Aorta (tissue), 5 donors: ENCODE measurements at places on chromosomes 12 and 14.
A peak's percentile ranks its signal among the peaks of the same experiment; 100 is the strongest.

DNA sequence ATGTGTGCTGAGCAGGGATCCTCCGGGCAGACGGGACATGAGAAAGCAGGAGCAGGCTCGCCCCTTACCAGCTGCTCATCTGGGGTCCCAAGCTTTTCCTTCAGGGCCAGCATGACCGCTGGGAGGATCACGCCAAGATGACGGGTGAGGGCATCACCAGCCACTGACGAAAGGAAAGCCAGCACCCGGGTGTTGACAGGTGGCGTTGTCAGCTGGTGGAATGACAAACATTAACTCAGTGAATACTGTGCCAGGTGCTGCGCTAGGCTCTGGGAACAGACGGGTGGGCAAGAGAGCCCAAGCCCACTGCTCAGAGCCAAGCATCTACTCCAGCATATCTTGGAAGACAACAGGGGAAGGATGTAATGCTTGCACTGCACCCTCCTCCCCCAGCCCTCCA, 21.3 kb upstream of the RAB35 start:
- DNase-seq = no peak

- no peak for DNase-seq
Measured at GRCh38 chr12:117356048-117356447, 5.4 kb downstream of the NOS1 start.

DNA sequence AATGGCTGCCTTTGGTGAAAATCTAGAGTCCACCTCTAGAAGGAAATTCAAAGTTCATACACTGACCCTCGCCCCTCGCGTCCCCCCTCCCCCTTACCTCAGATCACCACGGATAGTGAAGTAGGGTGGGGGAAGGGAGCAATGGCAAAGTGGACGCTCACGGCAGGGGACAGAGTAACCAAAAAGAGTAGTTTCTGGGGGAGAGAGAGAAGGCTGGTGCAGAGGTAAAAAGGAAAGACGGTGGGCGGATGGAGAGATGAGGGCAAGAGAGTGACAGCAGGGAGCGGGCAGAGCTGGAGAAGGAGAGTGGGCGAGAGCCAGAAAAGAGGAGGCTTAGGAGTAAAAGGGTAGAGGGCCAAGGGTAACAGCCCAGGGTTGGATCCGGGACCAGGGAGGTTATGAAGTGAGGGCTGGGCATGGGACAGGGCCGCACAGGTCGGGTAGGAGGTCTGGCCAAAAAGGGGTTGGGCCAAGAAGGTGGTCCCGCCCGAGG, 423 bp downstream of the ALDH6A1 start:
- no peak for DNase-seq

GRCh38 chr14:23421594-23421993, 13.5 kb upstream of the MYH6 start:
- DNase-seq = no peak

- DNase-seq = no peak
Measured at GRCh38 chr12:47234576-47235141, 154.9 kb upstream of the AMIGO2 start.

DNA sequence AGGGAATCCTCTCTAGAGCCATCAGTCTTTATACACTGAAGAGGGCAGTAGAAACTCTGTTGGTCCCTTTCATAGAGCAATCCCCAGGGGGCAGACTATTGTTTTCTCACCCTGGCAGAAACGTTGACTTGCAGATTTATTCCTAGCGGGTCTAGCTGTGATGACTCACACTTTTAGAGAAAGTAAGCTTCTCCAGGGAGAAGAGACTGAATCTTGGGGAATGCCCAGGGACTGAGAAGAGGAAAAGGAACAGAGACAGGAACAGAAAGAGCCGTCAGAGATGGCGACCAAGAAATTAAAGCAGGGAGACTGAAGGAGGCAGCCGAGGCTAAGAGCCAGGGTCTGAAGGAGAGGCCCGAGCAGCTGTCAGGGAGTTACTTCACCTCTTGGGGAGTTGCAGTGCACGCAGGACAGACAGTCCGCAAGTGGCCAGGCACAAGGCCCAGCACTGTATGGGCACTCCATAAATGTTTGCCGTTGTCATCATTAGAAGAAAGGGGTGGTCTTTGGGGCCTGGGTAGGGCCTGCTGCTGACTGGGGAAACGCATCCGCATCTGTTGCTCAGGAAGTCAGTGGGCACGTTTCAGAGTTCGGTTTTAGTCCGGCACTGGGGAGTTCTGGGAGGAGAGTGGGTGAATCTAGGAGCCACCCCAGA, 13.0 kb downstream of the PLEKHG6 start:
- DNase-seq = peak; percentile 64

GRCh38 chr12:28023156-28023887, 50.8 kb upstream of the PTHLH start:
- no peak for DNase-seq

GRCh38 chr12:14452865-14453264, 87.4 kb downstream of the ATF7IP start:
- DNase-seq = no peak

DNA sequence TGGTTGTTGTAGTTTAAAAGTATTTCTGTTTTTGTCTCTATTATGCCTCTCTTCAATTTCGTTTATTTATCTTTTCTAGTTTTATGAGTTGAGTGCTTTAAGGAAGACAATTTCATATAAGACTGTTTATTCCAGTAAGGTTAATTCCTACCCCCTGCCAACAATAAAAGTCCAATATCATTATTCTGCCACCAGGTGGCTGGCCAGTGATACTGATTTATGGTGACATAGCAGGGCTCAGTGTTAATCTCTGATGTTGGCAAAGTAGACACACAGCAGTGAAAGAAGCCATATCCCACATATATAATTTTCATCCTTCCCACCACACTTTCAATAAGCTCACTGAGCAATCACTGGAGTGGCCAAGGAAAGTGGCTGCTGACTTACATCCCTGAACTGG, 69.0 kb upstream of the BMP4 start:
- DNase-seq = no peak

- no peak for DNase-seq
Measured at GRCh38 chr12:28202374-28203130, 12.3 kb downstream of the CCDC91 start.

DNA sequence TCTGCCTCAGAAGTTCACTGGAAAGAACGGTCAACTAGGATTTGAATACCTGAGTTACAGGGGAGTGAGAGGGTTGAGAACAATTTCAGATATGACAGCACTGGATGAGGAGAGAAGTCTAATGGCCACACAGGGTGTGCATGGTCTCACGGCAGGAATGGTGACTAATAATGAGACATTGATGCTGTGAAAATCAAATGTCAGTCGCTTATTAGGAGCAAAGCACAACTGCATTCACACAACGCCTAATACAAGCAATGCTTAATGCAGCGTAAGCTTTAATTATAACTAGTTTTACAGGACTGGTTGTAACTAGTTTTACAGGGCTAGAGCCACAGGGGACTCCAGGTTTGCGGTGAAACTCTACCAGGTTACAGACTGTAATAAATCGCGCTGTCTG, 23.4 kb upstream of the PRIMA1 start:
- DNase-seq = no peak

DNA sequence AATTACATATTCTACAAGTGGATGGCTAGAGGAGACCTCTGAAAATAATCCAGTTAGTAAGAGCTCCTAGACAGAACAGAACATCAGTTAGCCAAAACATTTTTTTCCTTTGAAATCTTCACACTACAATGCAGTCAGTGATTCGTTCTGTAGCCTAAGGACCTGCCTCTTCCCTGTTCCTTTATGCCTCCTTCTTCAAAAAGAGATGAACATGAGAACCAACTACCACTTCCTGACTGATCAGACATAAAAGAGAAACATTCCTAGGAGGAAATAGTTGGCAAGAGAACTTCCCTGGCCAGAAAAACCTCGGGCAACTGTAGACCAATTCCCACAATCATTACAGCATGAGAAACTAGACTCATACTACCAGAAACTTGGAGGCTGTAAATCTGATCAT, 29.4 kb downstream of the ITPR2 start:
- no peak for DNase-seq

DNA sequence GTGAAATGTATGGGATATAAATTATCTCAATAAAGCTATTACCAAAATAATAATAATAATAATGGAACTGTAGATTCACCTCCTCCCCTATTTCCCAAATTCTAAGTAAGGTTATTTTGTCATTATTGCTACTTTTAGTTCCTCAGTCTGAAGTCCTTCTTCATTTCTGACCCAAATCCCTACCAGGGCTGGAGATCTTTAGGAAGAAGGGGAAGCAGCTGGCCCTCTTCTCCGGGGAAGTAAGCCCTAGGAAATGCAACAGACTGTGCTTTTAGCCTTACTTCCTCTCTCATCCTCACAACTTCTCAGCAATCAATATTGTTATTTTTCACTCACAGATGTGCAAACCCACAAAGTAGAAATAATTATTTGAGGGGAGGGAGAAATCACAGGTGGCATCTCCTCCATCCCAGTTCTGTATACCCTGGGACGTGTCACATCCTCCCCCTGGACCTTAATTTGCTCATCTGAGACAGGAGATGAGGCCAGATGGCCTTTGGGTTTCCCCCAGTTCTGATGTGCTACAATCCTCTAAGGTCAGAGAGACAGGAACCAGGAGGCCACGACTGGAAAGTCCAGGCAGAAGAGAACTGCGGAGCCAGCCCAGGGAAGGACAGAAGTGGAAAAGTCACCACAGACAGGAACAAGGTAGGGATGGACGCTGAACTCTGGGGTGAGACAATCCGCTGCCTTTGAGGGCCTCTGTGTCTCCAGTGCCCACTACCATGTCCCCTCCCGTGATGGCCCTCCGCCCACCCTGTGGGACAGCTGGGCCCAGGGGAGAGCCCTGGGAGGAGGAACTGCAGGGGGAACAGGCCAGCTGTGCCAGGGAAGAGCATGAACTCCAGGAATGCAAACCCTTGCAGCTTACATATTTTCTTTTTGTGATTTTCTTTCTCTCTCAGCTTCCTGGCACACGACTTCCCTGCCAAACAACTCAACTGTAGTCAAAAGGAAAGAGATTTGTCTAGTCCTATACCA, 10.6 kb upstream of the TNFRSF1A start:
- no peak for DNase-seq

DNA sequence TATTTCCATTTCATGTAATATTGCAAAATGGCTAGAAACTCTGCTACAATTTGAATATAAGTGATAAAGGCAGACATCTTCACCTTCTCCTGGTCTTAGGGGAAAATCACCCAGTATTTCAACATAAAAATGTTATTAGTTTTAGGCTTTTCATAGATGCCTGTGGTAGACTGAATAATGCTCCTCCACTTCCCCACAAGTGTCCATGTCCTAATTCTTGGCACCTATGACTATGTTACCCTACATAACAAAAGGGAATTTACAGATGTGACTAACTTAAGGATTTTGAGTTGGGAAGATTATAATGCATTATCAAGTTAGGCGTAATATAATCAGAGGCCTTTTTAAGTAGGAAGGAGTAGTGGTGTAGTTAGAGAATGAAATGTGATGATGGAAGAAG, 196.4 kb downstream of the TMTC3 start:
- no peak for DNase-seq

- DNase-seq = no peak
Measured at GRCh38 chr14:103304706-103305105, 29.3 kb upstream of the EIF5 start.

DNA sequence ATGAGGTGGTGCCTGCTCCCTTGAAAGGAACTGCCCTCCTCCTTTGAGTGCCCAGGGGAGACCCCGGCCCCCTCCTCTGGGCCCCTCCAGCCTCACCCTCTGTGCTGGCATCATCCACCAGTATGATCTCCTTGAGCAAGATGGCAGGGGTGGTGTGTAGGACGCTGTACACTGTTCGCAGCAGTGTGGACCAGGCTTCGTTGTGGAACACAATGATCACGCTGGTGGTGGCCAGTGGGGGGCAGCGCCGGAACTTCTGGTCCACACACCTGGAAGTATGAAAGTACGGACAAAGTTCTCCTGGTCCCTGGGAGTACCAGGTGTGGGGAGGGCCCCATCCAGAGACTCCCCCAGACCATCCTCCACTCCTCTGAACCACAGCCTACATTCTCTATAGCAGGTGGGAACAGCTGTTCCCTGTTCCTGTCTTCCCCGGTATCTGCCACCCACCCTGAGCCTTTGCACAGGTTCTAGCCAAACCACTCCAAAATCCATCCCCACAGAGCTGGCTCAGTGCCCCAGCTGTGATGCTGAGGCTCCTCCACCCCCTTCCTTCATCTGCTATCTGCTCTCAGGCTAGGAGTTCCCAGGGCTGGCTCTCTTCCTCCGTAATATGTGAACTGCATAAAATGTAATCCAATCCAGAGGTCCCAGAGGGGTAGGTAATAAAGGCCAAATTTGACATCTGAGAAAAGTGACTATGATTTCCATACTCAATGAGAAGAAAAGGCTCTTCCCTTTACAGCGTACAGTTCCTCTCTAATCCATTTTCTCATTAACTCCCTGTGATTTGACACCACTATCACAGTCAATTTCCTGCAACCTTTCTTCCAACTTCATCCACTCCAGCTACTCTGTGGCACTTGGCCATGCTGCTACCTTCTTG, 13.9 kb downstream of the GALNT6 start:
- DNase-seq = no peak

DNA sequence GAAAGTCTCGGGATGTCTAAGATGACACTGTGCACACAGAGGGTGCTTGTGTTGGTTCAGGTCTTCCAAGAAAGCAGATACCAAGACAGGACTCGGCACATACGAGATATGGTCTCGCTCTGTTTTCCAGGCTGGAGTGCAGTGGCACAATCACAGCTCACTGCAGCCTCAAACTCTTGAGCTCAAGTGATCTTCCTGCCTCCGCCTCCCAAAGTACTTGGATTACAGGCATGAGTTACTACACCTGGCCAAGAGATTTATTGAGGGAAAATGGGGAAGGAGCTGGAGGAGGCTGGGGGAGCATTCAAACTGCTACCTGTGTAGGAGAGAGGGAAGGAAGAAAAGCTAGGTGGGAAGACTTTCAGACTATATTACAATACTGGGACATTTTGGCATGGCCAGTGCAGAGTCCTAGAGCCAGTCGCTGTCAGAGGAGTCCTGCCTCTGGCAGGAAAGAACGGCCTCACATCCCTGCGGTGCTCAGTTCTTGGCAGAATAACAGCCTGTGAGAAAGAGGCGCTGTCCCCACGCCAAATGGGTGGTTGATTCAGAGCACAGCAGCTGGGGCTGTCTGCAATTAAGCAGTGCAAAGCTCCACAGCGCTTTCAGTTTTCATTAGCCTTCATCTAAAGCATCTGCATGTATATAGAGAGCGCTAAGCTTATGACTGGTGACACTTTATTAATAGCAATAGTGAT, 18.3 kb downstream of the SLC17A8 start:
- DNase-seq = peak; percentile 66
